ENCODE measurements at places on chromosomes 7 and 10.
A peak's percentile ranks its signal among the peaks of the same experiment; 100 is the strongest.

- DNase-seq, result no peak
Measured at GRCh38 chr7:72503644-72504043, 91.5 kb upstream of the CALN1 start.

GRCh38 chr7:151550656-151551286 lies 31.1 kb upstream of the RHEB start:
- DNase-seq, result no peak

- no peak for DNase-seq
Measured at GRCh38 chr10:310976-311639, 175.9 kb downstream of the ZMYND11 start.

GRCh38 chr10:23075672-23076071 lies 19.7 kb upstream of the MSRB2 start:
- no peak for DNase-seq

- DNase-seq, result no peak
Measured at GRCh38 chr7:46786995-46787394, 794.9 kb downstream of the TNS3 start.

DNA sequence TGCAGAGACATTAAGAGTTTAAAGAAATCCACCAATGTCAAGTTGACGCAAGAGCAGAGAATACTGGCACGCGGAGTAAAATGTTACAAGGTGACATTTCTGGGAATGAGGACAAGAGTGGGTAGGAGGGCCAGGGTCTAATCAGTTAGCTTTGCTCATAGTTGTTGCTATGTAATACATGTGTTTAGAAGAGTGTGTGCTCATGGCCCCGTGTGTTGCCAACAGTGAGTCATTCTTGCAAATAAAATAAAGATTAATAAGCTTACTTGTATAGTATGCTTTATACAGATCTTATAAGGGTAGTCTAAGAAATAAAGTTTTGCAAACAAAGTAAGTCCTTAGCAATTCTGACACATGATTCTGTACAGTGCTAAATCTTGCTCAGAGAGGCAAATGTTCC lies 64.5 kb downstream of the DNMBP start:
- DNase-seq, result no peak

- no peak for DNase-seq
Measured at GRCh38 chr7:64533756-64534155, 29.1 kb downstream of the ZNF680 start.

DNA sequence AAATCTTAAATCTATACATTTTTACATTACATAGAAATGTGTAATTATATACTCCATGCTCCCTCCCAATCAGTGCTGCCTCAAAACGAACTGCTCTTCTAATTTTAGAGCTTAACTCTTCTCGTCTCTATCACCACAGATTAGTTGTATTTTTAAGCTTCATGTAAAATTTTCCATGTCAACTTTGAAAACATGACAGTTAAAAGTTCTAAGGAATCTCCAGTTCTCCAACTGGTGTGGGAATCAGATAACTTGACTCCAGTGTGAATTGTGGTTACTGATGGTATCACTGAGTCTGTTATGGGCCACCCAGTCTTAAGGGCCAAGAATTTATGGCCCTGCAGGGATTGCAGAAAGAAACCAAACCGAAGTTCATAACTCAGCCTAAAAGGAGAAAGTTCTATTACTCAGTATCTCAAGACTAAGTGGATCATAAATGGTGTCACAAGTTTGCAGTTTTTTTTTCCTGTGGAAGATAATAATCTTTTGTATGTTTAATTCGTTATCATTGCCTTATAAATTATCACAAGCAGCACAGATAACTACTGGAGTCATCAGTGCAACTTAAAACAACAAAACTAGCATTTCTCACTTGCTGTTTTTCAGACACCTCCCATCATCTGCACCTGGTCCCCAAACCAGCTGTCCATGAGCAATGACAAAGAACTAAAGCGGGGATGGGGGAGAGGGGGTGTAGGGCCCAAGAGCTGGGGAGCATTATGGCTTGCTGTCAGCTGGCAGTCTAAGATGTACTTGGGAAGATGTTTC lies 31.5 kb upstream of the KMT2E start:
- peak; percentile 16 for DNase-seq

DNA sequence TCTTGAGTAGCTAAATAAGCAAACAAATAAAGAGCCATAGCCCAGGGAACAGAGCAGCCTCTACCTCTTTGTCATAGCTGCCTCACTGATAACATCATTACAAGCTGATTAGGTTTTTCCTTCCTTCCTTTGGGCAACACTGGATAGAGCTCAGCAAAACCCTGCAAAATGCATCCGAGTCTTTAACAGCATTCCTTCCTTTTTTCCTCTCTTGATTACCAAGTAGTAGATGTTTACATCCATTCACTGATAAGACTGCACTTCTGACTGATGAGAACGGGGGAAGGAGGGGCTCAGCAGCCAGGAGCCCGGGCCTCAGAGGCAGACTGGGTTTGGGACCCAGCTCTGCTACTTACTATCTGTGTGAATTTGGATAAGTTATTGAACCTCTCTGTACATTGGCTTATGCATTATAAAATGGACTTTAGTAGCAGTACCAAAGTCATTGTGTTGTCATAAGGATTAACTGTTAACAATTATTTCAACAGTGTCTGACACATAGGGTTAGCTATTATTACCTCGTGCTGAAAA lies 214.2 kb downstream of the ANK3 start:
- DNase-seq, result peak; percentile 68

DNA sequence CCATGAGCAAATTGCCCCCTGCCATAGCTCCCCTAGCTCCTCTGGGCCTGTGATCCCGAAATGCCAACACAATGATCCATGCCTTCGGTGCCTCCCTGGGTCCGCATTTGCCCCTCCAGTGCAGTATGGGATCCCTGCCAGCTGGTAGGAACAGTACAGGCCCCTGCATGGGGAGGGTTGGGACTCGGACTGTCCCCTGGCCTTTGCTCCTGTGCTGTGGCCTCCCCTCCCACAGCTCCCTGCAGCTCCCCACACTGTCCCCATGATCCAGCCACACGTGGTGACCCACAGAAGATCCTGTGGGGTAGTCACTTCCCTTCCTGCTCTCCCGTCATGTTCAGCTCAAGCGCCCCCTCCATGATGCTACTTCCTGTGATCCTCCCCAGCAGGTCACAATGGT lies 140.3 kb downstream of the MAPK8 start:
- no peak for DNase-seq

GRCh38 chr7:79244482-79244881 lies 209.0 kb downstream of the MAGI2 start:
- no peak for DNase-seq

GRCh38 chr10:80459047-80459865 lies 5.1 kb downstream of the TSPAN14 start:
- peak; percentile 65 for DNase-seq

GRCh38 chr7:157900011-157900410 lies 563.2 kb downstream of the DNAJB6 start:
- no peak for DNase-seq

GRCh38 chr10:125235093-125236069 lies 75.0 kb upstream of the CTBP2 start:
- DNase-seq, result no peak

- no peak for DNase-seq
Measured at GRCh38 chr10:20100171-20100570, 283.9 kb downstream of the PLXDC2 start.

GRCh38 chr7:75971961-75972763 lies 22.2 kb downstream of the TMEM120A start:
- peak; percentile 46 for DNase-seq

GRCh38 chr10:103225939-103226338 lies 19.7 kb upstream of the RPEL1 start:
- no peak for DNase-seq

DNA sequence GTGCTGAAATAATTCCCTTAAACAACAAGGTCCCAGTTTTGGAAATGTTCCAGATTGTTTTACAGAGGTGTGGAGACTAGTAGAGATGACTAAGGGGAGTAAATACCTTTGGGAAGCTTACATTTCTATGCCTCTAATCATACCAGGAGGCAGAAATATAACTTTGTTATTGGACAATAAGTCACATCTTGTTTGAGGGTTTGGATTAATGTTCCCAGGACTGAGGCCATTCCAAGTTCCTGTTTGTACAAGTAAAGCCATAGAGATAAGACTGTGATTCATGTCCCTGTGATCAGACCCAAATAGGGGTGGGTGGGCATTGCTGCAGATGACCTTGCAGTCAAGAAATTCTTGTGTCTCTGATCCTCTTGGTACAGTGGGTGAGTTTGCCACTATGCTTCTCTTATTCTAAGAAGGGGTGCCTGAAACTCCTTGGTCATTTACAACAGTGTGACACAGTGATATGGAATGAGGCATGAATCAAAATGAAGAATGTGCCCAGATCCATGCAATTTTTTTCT lies 508.3 kb downstream of the SORCS3 start:
- DNase-seq, result no peak

GRCh38 chr10:60998932-60999331 lies 54.9 kb upstream of the RHOBTB1 start:
- DNase-seq, result no peak

DNA sequence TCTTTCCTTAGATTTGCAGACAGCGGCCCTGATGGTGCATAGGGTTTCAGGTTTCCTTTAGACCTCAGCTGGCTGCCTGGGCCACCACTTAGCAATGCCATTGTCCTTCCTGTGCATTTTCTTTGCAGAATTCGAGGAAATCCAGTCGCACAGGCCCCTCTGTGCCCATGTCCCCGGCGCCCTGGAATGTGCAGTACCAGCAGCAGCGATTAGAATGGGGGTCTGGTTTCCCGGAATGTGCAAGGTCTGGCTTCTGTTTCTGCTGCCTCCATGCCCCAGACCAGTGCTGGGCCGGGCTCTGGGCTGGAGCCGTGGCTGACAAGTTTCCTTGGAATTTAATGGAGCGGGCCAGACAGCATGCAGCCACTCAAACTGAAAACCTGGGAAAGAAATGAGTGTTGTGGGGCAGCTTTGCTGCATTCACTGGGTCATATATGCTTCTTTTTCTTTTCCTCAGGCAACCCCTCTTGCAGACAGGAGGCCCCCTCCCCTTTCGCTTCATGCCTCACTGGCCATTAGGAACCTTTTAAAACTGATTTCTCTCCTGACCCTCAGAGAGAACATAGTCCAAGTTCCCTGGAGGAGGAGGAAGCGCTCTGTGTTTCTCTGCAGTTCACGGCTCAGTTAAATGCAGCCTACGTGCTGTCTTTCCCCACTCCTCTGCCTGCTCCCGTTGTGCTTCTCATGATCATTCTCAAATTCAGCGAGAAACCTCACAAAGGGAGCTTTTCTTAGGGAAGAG lies 14.4 kb downstream of the HTRA1 start:
- peak; percentile 90 for DNase-seq

GRCh38 chr7:123460616-123461015 lies 73.8 kb downstream of the IQUB start:
- no peak for DNase-seq

DNA sequence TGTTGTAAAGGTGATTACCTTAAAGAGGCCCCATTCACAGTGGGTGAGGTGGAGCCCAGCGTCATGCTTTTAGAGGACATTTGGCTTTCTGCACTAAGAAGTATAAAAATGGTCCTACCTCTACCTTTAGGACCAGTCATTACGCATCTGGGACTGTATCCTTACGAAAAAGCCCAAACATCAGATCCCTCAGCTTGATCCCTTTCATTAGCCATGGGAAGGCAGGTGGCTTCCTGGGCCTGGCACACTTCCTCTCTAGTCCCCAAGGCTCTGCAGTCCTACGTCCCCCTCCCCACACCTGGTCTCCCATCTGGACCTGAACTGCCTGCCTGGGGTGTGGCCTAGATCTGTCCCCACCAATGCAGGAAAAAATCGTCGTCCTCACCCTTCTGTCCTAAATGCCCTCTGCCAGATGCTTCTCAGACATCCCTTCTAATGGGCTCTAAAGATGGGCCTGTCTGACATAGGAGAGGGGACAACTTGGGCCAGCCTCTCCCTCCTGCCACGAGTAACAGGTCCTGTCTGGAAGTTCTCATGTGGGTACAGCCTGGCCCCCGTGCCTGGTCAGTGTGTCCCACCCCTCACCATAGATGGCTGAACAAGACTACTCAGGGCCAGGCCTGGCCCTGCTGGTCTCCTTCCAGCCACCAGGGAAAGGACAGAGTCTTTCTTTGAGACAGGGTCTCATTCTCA lies 11.8 kb upstream of the SLC18A3 start:
- no peak for DNase-seq

- peak; percentile 24 for DNase-seq
Measured at GRCh38 chr10:14233566-14233965, 97.2 kb downstream of the FRMD4A start.

DNA sequence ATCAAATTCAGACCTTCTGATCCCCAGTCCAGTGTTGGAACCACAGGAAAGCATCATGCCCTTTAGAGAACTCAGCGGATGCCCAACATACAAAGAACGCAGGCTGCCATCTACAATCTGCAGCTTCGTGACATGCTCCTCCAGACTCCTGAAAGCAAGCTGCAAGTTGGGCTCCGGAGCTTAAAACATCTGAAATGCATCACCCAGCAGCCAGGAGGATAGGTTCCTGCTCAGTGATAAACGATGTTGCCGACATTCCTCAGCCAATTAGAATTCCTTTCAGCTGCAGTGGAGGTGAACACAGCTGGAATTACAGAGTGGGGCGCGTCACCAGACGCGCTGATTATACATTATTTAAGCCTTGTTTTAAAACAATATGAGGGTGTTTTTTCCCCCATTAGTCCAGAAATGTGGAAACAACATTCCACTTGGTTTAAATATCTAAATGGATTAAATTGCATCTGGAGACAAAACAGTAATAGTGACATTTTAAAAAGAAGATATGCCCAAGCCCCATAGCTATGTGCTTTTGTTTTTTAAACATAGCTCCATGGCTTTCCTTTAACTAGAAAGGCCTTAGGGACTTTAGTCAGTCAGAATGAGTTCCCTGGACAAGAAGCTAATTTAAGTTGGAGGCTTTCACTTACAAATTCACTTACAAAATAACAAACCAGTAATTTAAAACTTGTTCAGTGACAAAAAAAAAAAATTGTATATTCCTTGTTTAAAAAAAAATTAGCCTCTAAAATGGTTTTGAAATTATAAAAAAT lies 6.3 kb downstream of the SMURF1 start:
- peak; percentile 91 for DNase-seq

GRCh38 chr7:116230191-116231005 lies 20.1 kb downstream of the TES start:
- no peak for DNase-seq

DNA sequence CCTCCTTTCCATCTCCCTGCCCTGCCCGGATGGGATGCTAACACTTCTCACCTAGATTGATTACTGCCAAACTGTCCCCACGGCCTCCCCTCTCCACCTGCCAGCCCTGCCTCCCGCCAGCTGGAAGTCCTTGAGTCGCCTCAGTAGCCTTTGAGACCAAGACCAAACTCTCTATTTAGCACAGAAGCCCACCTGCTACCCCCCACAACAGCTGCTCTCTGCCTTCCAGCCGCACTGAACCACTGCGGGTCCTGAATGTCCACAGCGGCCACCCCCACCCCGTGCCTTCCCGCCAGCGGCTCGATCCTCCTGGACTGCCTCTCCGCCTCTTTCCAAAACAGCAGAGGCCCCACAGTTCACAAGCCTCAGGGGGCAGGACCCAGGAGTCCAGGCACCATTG lies 39.0 kb downstream of the FKBP6 start:
- DNase-seq, result no peak

- no peak for DNase-seq
Measured at GRCh38 chr10:9296190-9296589, 1241.7 kb downstream of the GATA3 start.

DNA sequence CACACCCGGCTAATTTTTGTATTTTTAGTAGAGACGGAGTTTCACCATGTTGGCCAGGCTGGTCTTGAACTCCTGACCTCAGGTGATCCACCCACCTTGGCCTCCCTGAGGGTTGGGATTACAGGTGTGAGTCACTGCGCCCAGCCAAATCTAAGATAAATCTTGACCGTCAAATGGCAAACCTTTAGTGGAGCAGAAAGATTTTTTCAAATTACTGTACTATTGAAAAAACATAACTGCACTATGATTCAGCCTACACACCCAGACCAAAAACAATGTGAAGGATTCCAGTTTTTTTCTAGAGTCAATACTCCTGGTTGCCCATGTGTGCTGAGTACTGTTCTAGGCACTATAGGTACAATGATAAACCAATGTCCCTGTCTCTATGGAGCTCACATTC lies 33.9 kb upstream of the SVIL start:
- DNase-seq, result no peak
